Activated T-cell treated with anti-CD3 and anti-CD28 coated beads, Interleukin-2, amount 50 U/mL, for 72 hours (primary cell): ENCODE measurements at places on chromosomes 7 and 10.

- no peak for DNase-seq
These were observed 6.1 kb downstream of the DENND11 start for GRCh38 chr7:141695803-141696289.

GRCh38 chr7:29282819-29283414, 88.3 kb downstream of the CHN2 start:
- no peak for DNase-seq

- DNase-seq, result no peak
These were observed 160.9 kb upstream of the CSTF2T start for GRCh38 chr10:51860257-51860656.

DNA sequence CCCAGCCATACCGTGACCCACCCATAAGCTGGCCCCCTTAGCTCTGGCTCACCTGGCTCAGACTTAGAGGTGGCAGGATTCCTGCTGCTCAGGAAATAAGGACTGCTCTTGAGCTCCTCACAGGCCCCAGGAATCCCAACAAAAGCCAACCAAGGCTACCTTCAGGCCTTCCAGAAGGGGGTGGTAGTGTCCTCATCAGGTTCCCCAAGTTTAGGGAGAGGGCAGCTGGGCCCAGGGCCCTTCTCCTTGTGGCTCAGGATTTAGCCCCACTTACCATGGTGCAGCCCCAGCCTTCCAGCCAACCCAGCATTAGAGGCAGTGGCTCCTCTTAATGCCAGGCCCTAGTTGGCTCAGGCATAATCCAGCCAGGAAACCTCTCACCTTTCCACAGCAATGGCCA, 23.5 kb downstream of the NPFFR1 start:
- DNase-seq, result no peak

DNA sequence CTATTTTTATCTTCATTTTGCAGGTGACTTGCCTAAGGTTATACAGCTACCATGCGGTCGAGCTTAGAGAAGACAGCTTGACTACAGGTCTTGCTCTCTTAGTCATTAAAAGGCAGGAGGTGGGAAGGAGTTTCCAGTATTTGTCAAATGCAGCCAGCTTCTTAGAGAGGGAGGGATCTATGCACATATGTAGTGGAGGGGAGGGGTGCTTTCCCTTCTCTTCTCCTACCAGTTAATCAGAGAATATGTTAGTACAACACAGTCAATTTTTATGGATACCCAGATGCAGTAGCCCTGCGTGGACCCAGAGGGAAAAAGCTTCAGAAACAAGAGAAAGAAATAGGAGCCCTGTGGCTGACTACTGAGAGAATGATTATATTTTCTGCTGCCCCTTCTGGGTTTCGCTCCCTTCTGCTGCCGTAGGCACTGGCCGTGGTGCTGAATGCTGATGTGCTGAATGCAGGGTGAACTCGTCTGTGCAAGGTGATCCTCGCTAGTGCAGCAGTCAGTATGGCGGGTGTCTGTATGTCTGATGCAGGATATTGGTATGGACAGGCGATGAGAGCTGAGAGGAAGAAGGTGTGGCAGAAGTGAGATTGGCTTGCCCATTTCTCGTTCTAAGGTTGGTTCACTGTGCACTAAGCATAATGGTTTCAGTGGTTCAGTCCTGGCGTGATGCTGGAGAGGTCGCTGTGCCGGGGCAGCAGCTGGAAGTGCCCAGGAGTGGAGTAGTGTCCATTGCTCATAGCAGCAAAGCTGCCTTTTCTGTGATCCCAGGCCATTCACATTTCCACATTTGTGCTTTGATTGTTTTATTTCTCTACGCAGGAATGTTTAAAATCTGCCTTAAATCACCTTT, 189.2 kb upstream of the PODXL start:
- no peak for DNase-seq

GRCh38 chr10:13347043-13347499, 1.0 kb downstream of the SEPHS1 start:
- no peak for DNase-seq

DNA sequence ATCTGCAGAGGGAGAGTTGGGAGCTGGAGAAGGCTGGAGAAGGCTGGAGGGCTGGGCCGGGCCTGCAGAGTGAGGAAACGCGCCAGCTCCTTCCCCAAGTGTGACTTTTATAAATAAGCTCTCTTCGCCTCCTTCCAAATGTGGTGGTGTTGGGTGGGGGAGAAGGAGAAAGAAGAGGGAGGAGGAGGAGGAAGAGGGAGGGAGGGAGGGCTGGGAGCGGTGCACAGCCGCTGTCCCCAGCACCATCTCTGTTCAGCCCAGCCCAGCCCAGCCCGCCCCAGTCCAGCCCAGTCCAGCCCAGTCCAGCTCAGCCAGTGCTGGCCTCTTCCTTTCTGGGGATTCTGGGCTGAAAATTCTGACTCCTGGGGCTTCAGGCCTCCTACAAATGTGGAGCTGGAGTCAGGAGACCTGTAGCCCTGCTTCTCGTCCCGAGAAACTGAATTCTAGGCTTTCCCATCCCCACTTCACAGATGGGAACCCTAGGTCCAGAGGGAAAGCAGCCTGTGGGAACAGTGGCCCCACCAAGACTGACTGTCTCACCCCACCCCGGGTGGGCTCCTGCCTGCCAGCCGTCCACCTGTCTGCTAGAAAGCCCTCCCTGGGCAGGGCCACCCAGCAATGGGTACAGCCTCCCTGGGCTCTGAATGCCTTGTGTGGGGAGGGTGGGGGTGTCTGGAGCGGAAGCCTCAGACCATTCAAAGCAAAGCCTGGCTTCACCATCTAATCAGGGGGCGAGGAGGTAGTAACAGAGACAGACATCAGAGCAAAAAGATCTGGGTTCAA, 2.3 kb downstream of the STX1A start:
- no peak for DNase-seq

- peak; percentile 64 for DNase-seq
These were observed 27.6 kb downstream of the BMPER start for GRCh38 chr7:33932832-33933468.

DNA sequence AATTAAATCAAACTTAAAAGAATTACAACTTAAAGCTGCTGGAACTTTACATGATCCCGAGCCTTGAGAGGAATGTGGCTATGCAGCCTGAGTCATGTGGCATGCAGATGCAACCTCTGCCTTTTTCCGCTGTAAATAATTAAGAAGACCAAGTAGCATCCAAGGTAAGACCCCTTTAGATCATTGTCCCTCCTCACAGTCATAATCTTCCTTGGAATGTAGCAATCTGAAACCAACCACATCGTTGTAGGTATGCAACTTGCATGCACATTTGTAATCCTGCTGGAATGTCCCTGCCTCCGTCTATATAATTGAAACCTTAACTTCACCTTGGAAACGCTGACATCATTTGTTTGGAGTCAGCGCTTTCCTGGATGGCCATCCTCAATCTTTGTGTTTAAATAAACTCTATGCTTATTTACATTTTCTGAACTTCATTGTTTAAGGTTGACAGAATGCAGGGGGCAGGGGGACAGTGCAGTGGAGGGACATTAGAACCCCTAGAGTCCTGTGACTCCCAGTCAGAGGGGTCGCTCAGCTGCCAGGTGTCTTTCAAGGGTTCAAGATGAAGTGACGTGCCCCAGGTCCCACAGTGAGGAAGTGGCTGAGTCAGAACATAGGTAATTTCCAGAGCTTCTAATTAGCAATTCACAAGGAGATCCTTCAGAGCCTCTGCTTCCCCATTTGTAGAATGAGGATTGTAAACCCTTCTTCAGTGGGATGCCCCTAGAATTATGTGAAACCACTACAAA, 110.7 kb downstream of the RALA start:
- DNase-seq, result no peak

DNA sequence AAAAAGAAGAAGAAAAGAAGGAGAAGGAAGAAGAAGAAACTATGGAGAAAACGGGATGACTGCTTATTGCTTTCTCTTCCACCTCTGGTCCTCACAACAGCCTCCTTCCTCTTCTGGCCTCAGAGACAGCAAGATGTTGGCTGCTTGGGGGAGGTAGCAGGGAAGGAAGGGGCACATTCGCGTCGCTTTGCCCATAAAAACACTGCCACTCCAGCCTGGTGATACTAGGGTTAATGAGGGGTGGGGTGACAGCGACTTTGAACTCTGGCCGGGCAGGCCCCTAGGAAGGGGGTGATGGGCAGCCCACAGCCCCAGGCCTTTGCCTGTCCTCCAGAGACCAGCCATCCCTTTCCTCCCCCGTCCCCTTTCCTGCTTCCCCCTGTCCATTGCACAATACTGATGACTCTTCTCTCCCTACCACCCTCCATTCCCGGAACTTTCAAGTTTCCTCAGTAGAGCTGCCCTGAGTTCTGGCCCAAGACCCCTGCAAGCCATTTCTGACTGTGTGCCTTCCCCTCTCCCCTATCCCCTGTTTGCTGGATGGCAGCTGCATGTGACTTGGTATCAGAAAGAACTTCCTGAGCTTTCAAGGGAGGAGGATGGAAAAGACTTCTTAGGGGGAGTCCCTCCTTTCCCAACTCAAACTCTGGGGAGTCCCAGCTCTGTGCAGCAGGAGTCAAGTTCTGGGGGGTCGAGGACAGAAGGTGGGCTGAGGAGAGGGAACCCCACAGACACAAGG, 2.2 kb upstream of the CUEDC2 start:
- DNase-seq, result no peak

- no peak for DNase-seq
These were observed 168.7 kb upstream of the CTBP2 start for GRCh38 chr10:125329056-125329455.

DNA sequence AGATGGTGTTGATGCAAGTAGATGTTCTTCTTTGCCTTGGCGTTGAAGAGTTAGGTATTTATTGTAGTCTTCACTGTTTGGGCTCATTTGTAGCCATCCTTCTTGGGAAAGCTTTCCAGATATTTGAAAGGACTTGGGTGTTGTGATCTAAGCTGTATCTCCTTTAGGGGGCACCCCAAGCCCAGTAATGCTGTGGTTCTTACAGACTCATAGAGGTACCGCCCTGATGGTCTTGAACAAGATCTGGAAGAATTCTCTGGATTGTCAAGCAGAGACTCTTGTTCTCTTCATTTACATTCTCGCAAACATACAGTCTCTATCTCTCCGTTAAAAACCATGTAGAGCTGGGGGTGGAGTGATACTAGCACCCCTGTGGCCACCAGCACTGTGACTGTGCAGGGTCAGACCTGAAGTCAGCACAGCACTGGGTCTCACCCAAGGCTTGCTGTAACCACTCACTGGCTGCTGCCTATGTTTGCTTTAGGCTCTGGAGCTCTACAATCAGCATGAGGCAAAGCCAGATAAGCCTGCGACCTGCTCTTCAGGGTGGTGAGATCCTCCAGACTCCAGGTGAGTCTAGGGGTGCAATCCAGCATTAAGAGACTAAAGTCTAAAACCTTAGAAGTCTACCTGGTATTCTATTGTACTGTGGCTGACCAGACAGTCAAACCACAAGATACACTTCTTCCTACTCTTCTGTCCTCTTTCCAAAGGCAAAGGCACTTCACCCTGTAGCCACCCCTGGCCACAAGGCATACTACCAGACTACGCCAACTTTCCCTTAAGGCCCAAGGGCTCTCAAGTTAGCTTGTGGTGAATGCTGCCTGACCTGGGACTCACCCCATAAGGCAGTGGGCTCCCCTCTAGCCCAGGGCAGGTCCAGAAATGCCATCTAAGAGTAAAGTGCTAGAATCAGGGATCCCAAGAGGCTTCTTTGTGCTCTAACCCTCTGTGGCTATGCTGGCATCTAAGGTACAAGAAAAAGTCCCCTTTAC, 209.7 kb upstream of the TMEM196 start:
- DNase-seq, result no peak

GRCh38 chr10:104028146-104028545, 57.5 kb downstream of the COL17A1 start:
- DNase-seq, result no peak

GRCh38 chr7:130273081-130273932, 6.6 kb downstream of the CPA2 start:
- no peak for DNase-seq

DNA sequence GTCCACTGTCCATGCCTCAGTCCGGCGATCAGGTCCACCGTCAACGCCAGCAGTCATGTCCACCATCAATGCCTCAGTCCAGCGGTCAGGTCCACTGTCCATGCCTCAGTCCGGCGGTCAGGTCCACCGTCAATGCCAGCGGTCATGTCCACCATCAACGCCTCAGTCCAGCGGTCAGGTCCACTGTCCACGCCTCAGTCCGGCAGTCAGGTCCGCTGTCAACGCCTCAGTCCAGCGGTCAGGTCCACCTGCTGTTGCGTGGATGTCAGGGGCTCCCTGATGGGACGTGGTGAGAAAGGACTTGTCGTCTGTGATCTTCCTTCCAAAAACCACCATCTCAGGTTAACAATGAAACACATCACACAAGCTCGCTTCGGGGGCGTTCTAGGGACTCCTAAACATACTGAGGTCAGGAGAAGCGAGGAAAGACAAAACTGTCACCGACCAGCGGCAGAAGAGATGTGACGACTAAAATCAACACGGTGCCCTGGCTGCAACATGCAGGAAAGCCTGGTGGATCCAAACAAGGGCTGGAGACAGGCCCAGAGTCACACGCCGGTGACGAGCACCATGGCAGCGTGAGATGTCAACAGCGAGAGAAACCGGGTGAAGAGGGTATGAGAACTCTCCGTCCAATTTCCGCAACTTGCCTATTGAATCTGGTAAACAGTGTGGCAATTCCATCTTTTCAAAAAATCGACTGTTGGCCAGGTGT, 264.2 kb downstream of the MAD1L1 start:
- no peak for DNase-seq

DNA sequence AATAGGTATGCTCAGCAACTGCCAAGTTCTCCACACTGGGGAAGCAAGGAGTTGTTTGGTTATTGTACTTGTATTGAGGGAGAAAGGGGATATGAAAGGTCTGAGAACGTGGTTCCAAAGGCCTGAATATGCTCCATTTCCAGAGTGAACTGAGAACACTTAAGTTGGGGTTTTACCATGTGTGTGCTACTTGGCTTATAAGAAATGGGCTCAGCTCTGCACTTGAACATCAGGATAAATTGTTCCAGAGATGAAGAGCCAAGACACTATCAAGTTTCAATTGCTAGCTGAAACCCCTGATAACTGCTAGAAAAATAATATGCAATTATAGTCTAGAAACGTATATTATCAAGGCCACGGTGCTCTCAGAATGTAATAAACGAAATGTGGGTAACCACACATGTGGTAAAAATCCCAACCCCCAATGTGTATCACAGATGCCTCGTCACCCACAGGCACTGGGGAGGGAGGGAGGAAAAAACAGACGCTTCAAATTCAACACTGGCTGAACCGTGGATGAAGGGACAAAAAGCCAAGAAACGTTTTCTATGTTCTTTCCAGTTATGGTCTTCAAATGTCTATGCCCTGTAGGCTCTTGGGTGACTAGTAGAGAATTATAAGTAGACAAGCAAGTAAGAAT, 16.3 kb downstream of the ELMO1 start:
- DNase-seq, result peak; percentile 57

GRCh38 chr10:19749185-19749729, 67.0 kb upstream of the PLXDC2 start:
- no peak for DNase-seq
